ENCODE measurements at places on chromosomes 3 and 15.

- DNase-seq, result no peak
Measured at GRCh38 chr3:183161552-183162336, 790 bp downstream of the LAMP3 start.

GRCh38 chr3:169170456-169170855 is 493.1 kb downstream of the MECOM start:
- DNase-seq, result no peak

DNA sequence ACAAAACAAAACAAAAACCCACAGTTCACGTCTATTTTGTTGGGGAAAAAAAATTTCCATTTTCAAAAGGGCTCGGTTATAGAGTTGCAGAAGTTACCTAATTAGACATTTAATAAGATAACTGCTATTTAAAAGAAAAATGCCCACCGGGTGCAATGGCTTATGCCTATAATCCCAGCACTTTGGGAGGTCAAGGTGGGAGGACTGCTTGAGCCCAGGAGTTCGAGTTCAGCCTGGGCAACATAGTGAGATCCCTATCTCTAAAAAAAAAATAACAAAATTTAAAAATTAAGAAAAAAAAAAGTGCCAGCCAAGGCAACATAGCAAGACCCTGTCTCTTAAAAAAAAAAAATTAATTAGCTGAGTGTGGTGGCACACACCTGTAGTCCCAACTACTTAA is 19.2 kb downstream of the SEC11A start:
- DNase-seq, result no peak

- no peak for DNase-seq
Measured at GRCh38 chr15:63939531-63940130, 105.9 kb upstream of the HERC1 start.

GRCh38 chr3:99755831-99756230 is 61.8 kb upstream of the CMSS1 start:
- no peak for DNase-seq

- DNase-seq, result no peak
Measured at GRCh38 chr15:79198461-79198860, 84.1 kb upstream of the ANKRD34C start.

DNA sequence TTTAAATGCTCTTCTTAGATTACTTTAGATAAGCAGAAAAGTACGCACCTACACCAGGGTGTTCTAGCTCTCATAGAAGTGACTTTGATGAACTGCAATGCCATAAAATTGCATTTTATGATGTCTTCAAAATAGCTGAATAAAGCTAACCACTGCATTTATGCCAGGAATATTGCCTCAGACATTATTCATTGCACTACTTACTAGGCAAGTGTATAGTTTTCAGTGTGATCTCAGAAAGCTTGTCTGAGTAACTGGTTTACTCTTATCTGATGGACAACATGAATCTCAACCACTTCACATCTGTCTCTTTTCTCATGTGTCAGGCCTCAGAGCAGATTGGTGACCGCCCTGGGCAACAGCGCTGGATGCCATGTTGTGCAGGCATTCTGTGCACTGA is 119.3 kb upstream of the SLC2A2 start:
- no peak for DNase-seq

- DNase-seq, result peak; percentile 1
Measured at GRCh38 chr15:38252481-38253350, at the start of gene SPRED1. SPRED1 (plus strand) TSS chr15:38252836; CDS start chr15:38253186, 350 bp downstream.

GRCh38 chr3:27971600-27971999 is 249.5 kb upstream of the EOMES start:
- no peak for DNase-seq

- DNase-seq, result no peak
Measured at GRCh38 chr15:80931721-80932512, 57.7 kb downstream of the MESD start.

DNA sequence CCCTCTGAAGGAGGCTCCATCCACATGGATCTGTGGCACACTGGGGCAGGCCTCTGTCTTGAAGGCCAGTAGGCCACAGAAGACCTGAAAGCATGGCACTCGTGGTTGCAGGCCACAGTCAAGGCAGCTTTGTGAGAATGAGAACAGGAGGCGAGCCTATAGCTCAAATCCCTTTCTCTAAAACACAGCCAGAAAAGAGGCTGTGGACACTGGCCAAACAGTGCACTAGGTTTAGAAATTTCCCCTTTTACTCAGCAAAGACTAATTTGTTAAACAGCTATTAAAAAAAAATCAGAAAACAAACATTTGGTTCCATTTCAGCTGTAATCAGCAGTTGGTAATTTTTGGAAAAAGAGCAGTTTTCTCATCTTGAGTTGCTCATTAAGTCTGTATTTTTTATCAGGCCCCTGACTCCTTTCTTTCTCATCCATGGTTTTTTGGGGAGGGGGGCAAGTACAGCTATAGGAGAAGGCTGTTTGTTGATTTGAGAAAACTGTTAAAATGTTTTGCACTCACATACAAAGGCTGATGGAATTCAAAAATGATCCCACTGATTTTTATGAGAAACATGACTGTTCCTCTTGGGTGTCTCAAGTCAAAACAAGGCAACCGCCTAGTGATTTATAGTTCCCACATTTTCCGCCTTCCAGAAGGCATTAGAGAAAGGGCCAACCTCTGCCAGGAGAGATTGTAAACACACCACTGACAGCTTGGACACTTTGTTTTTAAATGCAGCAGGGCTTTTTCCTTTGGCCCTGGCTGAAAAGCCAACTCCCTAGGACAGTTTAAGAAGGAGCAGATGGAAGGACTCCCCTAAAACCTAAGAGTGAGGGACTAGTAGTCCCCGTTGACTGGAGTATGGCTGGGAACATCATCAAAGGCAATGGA is 28.1 kb downstream of the PARP16 start:
- no peak for DNase-seq

- peak; percentile 20 for DNase-seq
Measured at GRCh38 chr3:69250014-69250413, 127.6 kb upstream of the LMOD3 start.

DNA sequence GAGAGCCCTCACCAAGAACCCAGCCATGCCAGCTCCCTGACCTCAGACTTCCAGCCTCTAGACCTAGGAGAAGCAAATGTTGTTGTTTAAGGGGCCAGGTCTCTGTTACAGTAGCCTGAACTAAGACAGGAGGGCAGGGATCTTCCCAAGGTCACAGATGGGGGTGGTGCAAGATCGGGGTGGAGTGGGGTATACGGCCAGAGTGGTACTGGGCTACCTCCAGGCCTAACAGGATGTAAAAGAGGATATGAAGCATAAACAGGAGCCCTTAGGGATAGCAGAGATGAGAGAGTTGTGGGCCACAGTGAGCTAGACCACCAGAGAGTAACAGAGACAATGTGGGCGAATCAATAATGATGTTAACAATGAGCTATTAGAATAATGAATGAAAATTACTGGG is 82.9 kb downstream of the TOP2B start:
- DNase-seq, result no peak

- DNase-seq, result no peak
Measured at GRCh38 chr3:78076379-78076778, 1036.5 kb downstream of the ROBO2 start.

DNA sequence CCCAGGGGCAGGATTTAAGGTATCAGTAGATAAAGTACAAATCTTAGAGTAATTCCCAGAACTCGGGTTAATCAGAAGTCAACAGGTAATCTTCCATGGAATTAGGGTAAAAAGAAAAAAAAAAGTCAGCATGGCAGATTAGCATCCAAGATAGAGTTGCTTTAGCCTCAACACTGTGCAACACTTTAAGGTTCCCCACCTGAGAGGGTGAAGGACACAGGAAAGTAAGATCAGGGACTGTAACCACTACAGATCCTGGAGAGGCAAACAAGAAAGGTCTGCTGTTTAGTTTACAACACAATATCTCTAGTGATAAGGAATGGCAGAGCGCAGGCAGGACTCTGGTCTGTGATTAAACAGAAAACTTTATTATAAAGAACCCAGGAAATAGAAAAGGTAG is 4.1 kb upstream of the PHLDB2 start:
- DNase-seq, result no peak

DNA sequence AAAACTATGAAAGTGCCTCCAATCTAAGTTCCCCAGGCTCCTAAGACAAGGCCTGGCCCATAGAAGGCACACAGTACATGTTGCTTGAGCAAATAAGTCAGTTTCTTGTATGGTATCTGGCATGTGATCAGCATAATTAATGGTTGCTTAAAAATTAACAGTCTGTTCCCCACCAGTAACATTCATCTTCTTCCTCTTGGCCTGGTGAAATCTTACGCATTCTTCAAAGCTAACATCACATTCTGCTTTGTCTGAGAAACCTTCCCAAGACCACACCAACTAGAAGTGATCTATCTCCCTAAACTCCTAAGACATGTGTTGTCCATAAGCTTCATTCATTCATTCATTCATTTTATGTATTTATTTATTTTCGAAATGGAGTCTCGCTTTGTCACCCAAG is 48.1 kb downstream of the LIPC start:
- no peak for DNase-seq

DNA sequence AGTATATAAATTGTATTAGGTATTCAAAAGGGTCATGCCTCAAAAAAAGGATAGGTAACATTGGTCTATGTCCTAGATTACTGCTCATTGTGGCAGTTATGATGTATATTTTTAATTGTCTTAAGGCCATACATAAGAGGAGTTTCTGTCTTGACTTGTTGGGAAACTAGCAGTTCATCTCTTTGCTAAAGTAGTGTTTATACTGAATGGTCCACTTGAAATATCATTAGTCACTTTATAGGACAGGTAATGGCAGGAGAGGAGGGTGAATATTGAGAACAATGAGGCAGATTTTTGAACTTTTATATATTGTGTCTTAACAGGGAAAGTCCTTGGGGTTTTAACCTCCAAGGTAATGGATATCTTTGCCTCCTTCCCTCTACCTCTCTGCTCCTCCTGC is 58.4 kb downstream of the TP63 start:
- no peak for DNase-seq

- no peak for DNase-seq
Measured at GRCh38 chr3:2770451-2770850, 339.7 kb downstream of the IL5RA start.

DNA sequence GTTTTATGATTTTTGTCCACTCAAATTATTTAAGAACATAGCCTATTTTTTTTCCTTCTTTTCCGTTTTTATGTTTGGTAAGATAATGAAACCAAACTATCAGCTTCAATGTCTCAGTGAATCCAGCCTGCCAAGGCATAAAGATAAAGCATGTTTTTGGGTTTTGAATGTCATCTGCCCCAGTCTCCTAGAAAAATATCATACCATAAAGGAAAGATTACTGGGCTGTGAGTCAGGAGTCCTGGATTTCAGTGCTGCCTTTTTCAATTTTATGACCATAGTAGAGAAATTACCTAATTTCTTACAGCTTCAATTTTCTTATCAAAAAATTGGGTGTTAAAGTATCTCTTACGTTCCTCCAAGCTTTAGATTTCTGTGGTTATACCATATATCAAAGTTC is 87.5 kb downstream of the GAP43 start:
- DNase-seq, result no peak

GRCh38 chr15:101078669-101079323 is 159.6 kb downstream of the LRRK1 start:
- DNase-seq, result no peak

DNA sequence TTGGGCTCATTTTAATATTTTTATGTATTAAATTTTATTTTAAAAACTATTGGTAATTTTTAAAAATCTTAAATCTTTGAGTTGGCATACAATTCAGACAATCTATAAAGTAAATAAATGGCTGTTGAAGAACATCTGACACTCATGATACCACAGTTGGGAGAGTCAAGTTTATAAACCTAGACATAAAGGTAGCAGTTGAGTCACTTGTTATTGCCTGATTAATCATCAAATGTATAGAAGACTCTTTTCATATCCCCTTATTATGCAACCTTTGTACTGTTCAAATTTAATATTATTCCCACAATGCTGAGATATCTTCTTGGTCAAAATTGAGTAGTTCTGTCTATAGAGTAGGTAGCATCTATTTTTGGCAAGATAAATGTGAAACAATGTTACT is 19.6 kb downstream of the PAQR9 start:
- no peak for DNase-seq

DNA sequence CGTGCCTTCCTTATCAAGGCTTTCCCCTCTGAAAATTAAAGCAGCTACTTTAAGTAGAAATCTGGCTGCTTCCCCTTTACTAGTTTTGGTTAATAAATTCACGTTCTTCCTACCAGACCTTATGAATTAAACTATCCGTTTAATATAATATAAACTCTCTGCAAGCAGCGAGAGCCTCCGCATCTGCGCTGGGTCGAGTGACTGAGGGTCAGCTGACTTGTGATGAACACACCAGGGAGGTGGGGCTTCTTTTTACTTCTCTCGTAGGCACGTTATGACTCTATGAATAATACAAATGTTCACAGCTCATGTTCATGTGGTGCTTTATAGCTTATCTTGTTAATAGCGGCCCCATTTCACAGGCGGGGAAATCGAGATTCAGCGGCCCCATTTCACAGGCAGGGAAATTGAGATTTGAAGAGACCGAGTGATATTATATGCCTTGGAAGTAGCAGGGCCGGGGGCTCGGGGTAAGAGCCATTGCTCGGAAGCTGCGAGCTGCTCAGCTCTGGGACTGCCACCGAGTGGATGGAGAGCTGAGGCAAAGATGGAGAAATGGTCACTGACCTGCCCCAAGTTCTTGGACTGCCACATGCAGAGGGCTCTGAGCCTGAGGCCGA is 8.3 kb downstream of the MUC4 start:
- DNase-seq, result no peak

- DNase-seq, result no peak
Measured at GRCh38 chr15:63381301-63382204, at the start of gene CA12. CA12 (minus strand) TSS chr15:63381846; CDS start chr15:63381720, 126 bp downstream.

GRCh38 chr3:39935261-39935660 is 125.9 kb downstream of the MYRIP start:
- no peak for DNase-seq

Measured in activated T-helper 9 cell treated with anti-CD3 and anti-CD28 coated beads, Interleukin-2, amount 50 U/mL, for 16 hours (primary cell).